ENCODE measurements at places on chromosomes 6 and 20. TPM values are rescaled to one million over a fixed set of nuclear protein-coding genes. Genes with fewer than 3 reads are reported as not detected.
A peak's percentile ranks its signal among the peaks of the same experiment; 100 is the strongest.

The POLR1C gene
- 47.8 TPM for total RNA-seq

The PLCB4 gene
- total RNA-seq, result not detected

DNA sequence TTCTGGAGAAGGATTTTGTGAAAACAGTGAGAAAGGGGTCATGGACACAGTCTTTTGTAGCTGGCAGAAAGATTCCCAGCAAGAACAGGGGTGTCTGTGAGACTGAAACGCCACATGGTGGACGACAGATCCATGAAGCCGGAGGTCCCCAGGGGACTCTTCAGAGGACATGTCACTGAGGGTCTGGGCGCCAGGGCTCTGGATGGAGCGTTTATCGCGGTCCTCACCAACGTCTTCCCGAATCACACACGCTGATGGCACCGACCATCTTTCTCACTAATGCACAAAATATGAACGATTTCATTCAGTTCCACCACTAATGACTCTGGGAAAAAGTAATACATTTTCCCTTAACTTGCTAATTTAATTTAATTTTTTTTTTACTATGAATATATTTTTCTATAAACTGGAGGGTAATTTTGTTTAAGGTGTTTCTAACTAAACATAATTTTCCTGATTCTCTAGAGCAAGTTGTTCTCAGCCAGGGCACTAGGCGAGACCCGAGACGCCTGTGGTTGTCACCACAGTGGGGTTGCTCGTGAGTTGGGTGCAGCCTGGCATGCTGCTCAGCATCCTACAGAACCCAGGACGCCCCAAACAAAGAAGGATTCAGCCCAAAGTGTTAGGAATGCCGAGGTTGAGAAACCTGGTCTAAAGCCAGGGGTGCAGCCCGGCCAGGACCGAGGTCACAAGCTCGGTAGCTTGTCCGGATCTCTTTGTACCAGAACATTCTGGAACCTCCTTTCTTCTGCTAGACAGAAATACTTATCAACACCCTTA, 306.2 kb downstream of the TAF4 start:
- no peaks in the 10 kb centered on the region for H3K4me1 ChIP-seq
- no peak for DNase-seq
- H3K4me3 ChIP-seq, result no peak overlapping the region
- H3K27me3 ChIP-seq, result no peaks in the 10 kb centered on the region
- H3K27ac ChIP-seq, result no peak overlapping the region

DNA sequence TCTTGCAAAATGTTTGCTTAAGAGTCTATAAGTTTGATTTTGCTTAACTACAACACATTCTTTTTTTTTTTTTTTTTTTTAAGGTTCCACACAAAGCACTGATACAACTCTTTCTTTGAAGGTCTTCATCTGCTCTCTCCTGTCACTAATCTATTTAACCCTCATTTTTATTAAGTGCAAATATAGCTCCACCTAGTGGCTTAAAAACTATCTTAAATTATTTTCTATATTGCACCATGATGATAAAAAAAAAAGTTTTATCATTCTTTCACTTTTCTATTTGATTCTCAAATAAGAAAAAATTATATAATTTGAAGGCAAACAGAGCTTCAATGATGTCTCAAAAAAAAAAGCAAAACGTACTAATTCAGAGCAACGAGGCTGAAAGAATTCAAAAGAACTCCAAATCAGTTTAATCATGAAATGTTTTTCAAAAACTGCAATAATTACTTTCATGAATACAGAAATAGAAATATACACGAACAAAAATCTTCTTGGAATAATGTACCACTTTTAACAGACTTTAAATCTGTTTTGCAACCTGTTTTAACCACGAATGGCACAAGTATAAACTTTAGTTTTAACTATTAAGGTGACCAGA, 12.8 kb downstream of the ESF1 start:
- DNase-seq, result no peak
- H3K4me1 ChIP-seq, result no peaks in the 10 kb centered on the region
- H3K27me3 ChIP-seq, result no peaks in the 10 kb centered on the region
- H3K4me3 ChIP-seq, result no peak overlapping the region
- H3K36me3 ChIP-seq, result peaks cover 73% of the 10 kb centered on the region
- no peak overlapping the region for H3K27ac ChIP-seq

DNA sequence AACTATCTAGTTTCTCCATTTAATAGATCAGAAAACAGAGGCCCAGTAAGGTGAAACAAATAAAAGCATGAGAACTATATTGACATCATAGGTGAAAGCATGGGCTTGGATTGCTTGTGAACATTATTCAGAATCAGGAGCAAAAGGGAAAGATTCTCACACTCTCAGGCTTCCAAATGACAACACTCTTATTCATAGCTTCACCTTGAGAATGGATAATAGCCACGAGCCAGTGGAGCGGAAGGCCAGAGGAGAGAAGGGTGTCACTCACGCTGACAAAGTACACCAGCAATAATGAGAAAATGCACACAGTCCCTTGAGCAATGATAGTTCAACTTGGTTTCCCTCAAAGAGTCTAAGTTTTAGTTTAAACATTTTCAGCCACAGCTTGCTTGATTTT, 339.0 kb downstream of the TPBG start:
- H3K4me3 ChIP-seq, result no peak overlapping the region
- DNase-seq, result no peak
- H3K4me1 ChIP-seq, result no peaks in the 10 kb centered on the region
- no peaks in the 10 kb centered on the region for H3K36me3 ChIP-seq
- H3K27ac ChIP-seq, result no peak overlapping the region

GRCh38 chr20:41408986-41409385, 42.4 kb upstream of the EMILIN3 start:
- no peak overlapping the region for H3K27ac ChIP-seq
- no peak overlapping the region for H3K4me3 ChIP-seq
- peaks cover 14% of the 10 kb centered on the region for H3K4me1 ChIP-seq
- no peaks in the 10 kb centered on the region for H3K27me3 ChIP-seq
- H3K36me3 ChIP-seq, result peaks cover 86% of the 10 kb centered on the region

- H3K4me1 ChIP-seq, result no peaks in the 10 kb centered on the region
- H3K27me3 ChIP-seq, result no peaks in the 10 kb centered on the region
- DNase-seq, result no peak
Measured at GRCh38 chr20:35003211-35004031, 47.8 kb downstream of the MYH7B start.

- peaks cover 3% of the 10 kb centered on the region for H3K4me1 ChIP-seq
- no peak overlapping the region for H3K4me3 ChIP-seq
- no peak for DNase-seq
- H3K36me3 ChIP-seq, result no peaks in the 10 kb centered on the region
- H3K27ac ChIP-seq, result no peak overlapping the region
Measured at GRCh38 chr6:124963831-124964763, 1.9 kb downstream of the RNF217 start.

DNA sequence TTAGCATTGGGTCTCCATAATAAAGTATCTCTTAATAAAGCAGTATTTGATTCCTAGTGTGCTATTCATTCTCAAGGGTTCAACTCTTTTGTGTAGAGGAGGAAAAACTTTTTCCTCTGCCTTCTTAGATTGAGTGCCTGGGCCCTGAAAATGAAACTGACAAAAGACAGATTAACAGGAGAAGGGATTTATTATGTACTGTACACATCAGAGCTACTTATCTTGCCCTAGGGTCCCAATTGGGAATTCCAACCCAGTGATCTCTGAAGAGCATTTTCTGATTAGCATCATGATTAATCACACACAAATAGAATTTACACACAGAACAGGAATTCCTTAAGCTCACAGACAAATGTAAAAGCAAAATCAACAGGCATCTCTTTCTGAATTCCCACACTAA, 128.9 kb downstream of the CD164 start:
- H3K4me1 ChIP-seq, result no peaks in the 10 kb centered on the region
- DNase-seq, result no peak
- H3K27ac ChIP-seq, result no peak overlapping the region
- H3K4me3 ChIP-seq, result no peak overlapping the region
- no peaks in the 10 kb centered on the region for H3K27me3 ChIP-seq

DNA sequence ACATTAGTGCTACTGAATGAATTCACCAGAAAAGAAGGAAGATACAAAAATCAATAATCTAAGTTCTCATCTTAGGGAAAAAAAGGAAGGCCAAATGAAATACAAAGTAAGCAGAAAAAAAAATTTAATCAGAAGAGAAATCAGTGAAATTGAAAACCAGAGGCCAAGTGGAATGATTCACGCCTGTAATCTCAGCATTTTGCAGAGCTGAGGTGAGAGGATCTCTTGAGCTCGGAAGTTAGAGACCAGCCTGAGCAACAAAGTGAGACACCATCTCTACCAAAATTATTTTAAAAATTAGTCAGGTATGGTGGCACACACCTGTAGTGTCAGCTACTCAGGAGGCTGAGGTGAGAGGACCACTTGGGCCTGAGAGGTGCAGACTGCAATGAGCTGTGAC, 21.2 kb upstream of the ASF1A start:
- no peaks in the 10 kb centered on the region for H3K36me3 ChIP-seq
- no peak overlapping the region for H3K27ac ChIP-seq
- H3K4me1 ChIP-seq, result peaks cover 3% of the 10 kb centered on the region
- no peak overlapping the region for H3K4me3 ChIP-seq
- no peaks in the 10 kb centered on the region for H3K27me3 ChIP-seq

DNA sequence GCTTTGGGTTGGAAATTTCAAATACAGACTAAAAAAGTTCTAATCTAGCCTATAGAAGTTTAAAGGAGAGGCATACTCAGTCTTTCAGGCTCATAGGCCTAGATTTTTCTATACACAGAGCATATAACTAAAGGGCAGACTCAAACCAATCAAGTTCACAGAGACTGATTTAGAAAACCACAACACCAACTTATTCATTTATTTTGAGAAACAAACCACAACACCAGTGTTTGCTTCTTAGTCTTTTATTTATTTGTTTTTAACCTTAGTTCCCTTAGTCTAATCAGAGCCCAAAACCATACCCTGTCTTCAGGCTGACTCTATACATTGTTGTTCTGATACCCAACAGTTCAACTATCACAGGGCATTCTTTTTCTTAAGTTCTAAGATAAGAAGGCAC, 103.7 kb downstream of the REV3L start:
- H3K36me3 ChIP-seq, result peaks cover 44% of the 10 kb centered on the region
- H3K4me1 ChIP-seq, result no peaks in the 10 kb centered on the region
- no peak for DNase-seq
- no peak overlapping the region for H3K4me3 ChIP-seq
- no peak overlapping the region for H3K27ac ChIP-seq

GRCh38 chr6:82878812-82879211, 186.8 kb downstream of the UBE3D start:
- H3K4me1 ChIP-seq, result no peaks in the 10 kb centered on the region
- H3K4me3 ChIP-seq, result no peak overlapping the region
- DNase-seq, result no peak
- no peak overlapping the region for H3K27ac ChIP-seq
- no peaks in the 10 kb centered on the region for H3K27me3 ChIP-seq

DNA sequence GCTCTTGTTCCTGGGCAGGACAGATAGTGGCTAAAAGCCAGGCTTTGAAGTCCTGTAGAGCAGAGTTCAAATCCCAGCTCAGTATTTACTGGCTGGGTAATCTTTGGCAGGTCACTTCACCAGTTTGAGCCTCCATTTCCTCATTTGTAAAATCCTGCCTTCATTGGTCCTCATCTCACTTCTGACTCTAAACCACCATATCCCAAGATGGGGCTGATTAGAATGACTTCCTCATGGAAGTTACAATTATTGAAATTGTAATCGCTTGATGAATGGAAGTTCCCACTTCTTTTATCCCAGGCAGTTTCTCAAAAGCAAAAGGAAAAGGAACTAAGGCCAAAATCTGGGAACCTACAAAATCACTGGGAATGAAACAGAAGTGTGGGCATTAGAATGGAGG, 35.9 kb upstream of the B4GALT5 start:
- no peak overlapping the region for H3K27ac ChIP-seq
- H3K4me3 ChIP-seq, result no peak overlapping the region
- H3K4me1 ChIP-seq, result peaks cover 12% of the 10 kb centered on the region
- H3K27me3 ChIP-seq, result peaks cover 3% of the 10 kb centered on the region
- H3K36me3 ChIP-seq, result no peaks in the 10 kb centered on the region
- DNase-seq, result no peak

DNA sequence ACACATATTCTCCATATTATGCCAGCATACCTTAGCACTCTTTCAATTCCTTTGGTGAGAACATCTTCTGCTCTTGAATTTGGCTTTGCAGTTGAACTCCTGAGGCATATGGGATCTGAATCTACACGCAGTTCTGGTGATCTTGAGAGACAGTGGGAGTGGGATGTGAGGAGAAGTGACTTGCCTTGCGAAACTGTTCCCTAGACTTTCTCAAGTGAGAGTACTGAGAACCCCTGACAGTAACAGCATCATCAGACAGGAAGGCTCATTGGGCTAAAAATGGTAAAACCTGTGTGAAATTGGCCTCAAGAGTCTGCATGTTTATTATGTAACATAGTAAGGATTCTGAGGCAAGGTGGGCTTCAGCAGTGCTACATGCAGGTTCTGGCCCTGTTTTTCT, 49.1 kb upstream of the CEP85L start:
- H3K4me3 ChIP-seq, result no peak overlapping the region
- DNase-seq, result no peak
- H3K4me1 ChIP-seq, result peaks cover 26% of the 10 kb centered on the region
- H3K27me3 ChIP-seq, result no peaks in the 10 kb centered on the region
- peak overlapping the region; percentile 18 for H3K27ac ChIP-seq
- peaks cover 21% of the 10 kb centered on the region for H3K36me3 ChIP-seq

The ENPP1 gene
- 0.08 TPM for total RNA-seq

The CYP21A2 gene
- 0.36 TPM for total RNA-seq

GRCh38 chr6:42340511-42340910, 111.2 kb downstream of the TRERF1 start:
- H3K36me3 ChIP-seq, result no peaks in the 10 kb centered on the region
- no peak overlapping the region for H3K27ac ChIP-seq
- H3K4me3 ChIP-seq, result no peak overlapping the region

The CRISP3 gene
- total RNA-seq, result not detected

The TRIM39 gene
- 38.2 TPM for total RNA-seq

The MRAP2 gene
- total RNA-seq, result not detected

- H3K36me3 ChIP-seq, result no peaks in the 10 kb centered on the region
- no peak overlapping the region for H3K4me3 ChIP-seq
- no peak overlapping the region for H3K27ac ChIP-seq
- DNase-seq, result no peak
- no peaks in the 10 kb centered on the region for H3K27me3 ChIP-seq
- H3K4me1 ChIP-seq, result no peaks in the 10 kb centered on the region
Measured at GRCh38 chr20:61663521-61664425, 401.9 kb downstream of the TAF4 start.

The CAGE1 gene
- 0.38 TPM for total RNA-seq

The TMEM244 gene
- not detected for total RNA-seq

- H3K4me3 ChIP-seq, result no peak overlapping the region
- no peak overlapping the region for H3K27ac ChIP-seq
- H3K4me1 ChIP-seq, result no peaks in the 10 kb centered on the region
- no peaks in the 10 kb centered on the region for H3K36me3 ChIP-seq
- H3K27me3 ChIP-seq, result no peaks in the 10 kb centered on the region
Measured at GRCh38 chr20:52939141-52939540, 33.0 kb upstream of the TSHZ2 start.

- no peak overlapping the region for H3K27ac ChIP-seq
- no peaks in the 10 kb centered on the region for H3K27me3 ChIP-seq
- peak; percentile 40 for DNase-seq
- H3K36me3 ChIP-seq, result no peaks in the 10 kb centered on the region
- no peaks in the 10 kb centered on the region for H3K4me1 ChIP-seq
Measured at GRCh38 chr6:143026696-143027449, 33.8 kb upstream of the AIG1 start.
